ENCODE measurements at places on chromosomes 1 and 21. TPM values are rescaled to one million over a fixed set of nuclear protein-coding genes. Genes with fewer than 3 reads are reported as not detected.
A peak's percentile ranks its signal among the peaks of the same experiment; 100 is the strongest.

DNA sequence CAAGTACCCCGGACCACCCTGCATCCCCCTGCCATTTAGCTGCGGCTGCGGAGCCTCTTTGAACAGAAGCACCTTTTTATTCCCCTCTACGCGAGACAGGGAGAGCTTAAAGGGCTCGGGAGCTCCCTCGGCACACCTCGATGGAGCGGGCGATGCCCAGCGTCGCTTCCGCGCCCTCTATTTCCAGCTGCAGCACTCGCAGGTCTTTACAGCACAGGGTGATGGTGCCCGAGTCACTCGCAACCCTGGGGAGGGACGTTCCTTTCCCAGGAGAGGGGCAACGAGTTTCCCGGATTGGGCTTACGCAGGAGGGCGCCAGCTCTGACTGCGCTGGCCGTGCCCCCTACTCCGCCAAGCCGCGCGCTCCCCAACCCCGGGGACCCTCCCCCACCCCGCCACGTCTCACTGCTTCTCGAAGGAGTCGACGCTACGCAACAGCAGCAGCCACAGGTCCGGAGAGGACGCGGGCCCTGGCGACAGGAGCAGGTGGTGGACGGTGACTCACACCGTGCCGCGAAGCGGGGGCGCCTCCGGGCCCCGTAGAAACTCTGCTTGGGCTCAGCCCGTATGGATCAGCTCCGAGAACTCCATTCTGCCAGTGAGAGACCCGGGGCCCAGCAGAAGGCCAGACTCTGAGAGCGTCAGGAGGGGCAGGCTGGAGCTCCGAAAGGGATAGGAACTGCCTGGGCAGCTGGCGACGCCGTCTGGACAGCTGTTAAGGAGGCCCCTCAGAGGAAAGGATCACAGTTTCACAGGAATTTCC is 5.8 kb upstream of the FAM167B start:
- peak; percentile 59 for DNase-seq

DNA sequence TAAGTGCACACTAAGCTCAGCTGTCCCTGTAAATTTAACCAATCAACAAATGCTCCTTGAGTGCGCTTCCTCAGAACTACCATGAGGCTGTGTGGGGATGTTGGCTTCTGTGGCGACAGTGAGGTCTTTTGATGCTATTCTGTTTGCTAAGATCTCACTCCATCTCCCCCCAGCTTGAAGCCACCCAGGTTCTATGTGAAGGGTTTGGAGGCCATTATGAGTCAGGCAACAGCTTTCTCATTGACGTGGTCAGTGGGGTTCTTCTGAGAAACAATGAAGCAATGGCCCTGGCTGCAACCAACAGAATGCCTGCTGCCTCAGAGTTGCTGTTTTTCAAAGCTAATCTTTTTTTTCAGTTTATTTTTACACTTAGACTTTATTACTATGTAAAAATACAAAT is 205.5 kb downstream of the PTBP2 start:
- DNase-seq, result no peak

GRCh38 chr1:185681034-185681633 is 53.1 kb upstream of the HMCN1 start:
- no peak for DNase-seq

- DNase-seq, result no peak
Measured at GRCh38 chr1:31062867-31063380, 2.6 kb downstream of the PUM1 start.

GRCh38 chr1:98045767-98046641 is 125.2 kb upstream of the DPYD start:
- no peak for DNase-seq

DNA sequence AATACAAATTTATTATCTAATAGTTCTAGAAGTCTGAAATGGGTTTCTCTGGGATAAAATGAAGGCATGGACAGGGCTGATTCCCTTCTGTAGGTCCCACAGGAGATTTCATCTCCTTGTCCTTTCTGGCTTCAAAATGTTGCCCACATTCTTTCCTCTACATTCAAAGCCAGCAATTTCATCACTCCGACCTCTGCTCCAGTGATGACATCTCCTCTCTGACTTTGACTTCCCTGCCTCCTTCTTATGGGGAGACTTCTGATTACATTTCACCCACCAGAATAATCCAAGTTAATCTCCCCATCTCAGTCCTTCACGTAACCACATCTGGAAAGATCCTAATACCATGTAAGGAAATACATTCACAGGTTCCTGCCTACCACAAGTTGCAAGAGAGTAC is 358.0 kb upstream of the C1orf87 start:
- DNase-seq, result no peak

- no peak for DNase-seq
Measured at GRCh38 chr1:116312681-116313069, 60.4 kb upstream of the ATP1A1 start.

Gene SERPINC1
- 0.98 TPM for total RNA-seq

GRCh38 chr1:233143241-233143640 is 152.3 kb downstream of the PCNX2 start:
- no peak for DNase-seq

DNA sequence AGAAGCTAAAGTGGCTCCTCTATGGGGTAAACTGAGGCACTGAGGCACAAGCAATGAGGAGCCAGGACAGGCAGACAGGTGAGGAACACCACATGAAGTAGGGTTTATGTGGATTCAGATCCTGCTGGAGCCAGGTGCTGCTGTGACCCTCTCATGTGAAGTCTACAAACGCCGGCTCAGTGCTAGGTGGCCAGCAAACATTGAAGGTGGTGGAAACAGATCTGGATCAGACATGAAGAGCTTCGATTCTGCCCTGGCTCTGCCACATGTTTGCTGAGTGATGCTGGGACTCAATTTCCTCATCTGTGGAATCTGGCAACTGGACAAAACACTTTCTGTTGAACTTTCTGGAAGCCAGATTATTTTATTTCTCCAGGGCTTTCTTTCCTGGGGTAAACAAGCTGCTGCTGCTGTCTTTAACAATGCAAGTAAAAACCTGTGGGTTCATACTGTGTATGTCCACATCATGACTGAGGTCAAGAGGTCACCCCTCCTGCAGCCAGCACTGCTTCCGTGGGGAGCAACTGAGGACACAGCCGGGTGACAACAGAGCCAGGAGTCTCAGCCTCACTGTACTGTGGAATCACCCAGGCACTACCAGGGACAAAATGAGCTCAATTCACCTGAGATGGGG is 33.3 kb downstream of the HMGB4 start:
- no peak for DNase-seq

DNA sequence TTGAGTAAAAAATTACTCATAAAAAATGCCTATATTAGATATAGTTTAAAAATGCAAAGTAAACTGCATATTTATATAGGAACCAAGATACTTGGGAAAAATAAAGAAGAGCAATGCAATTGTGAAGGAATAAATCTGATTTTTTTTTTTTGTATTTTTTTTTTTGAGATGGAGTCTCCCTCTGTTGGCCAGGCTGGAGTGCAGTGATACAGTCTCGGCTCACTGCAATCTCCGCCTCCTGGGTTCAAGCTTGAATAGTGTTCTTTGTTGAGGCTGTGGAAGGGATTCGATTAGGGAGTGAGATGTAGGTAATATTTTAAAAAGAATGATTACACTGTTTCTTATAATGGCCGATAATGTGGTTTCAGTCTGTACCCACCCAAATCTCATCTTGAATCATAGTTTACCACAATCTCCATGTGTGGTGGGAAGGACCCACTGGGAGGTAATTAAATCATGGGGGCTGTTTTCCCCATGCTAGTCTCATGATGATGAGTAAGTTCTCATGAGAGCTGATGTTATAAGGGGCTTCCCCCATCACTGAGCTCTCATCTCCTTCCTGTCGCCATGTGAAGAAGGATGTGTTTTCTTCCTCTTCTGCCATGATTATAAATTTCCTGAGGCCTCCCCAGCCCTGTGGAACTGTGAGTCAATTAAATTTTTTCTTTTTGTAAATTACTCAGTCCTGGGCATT is 1765.9 kb downstream of the PLA2G4A start:
- DNase-seq, result no peak

- no peak for DNase-seq
Measured at GRCh38 chr1:161185732-161186311, 8.5 kb upstream of the B4GALT3 start.

GRCh38 chr1:63918418-63918945 is 144.7 kb downstream of the ROR1 start:
- no peak for DNase-seq

DNA sequence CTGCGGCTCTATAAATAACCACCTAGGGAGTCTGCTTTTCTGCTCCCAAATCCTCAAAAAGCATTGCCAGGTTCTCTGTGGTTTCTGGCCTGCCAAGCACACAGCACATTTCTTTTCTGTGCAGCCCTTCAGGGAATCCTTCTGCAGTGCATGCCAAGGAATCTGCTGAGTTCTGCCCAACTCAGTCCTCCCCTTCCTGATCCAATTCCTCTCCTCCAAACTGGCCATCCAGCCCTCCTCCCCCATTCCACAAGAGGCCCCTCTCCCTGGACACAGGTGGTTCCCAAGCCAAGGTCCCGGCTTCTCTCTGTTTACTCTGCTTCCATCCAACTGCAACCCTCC is 61.8 kb downstream of the HIVEP3 start:
- DNase-seq, result no peak

- no peak for DNase-seq
Measured at GRCh38 chr1:246291127-246291526, 216.0 kb downstream of the SMYD3 start.

Gene RPE65
- not detected for total RNA-seq

GRCh38 chr1:156347331-156347730 is 9.0 kb downstream of the TSACC start:
- no peak for DNase-seq

Gene SLAMF7
- total RNA-seq, result not detected

Gene JTB
- total RNA-seq, result 123 TPM

- peak; percentile 54 for DNase-seq
Measured at GRCh38 chr1:39720094-39720999, 18.3 kb upstream of the PPIE start.

Gene SLC35A3
- total RNA-seq, result 16.9 TPM

Gene AMY1A
- not detected for total RNA-seq

Gene AJAP1
- total RNA-seq, result not detected

DNA sequence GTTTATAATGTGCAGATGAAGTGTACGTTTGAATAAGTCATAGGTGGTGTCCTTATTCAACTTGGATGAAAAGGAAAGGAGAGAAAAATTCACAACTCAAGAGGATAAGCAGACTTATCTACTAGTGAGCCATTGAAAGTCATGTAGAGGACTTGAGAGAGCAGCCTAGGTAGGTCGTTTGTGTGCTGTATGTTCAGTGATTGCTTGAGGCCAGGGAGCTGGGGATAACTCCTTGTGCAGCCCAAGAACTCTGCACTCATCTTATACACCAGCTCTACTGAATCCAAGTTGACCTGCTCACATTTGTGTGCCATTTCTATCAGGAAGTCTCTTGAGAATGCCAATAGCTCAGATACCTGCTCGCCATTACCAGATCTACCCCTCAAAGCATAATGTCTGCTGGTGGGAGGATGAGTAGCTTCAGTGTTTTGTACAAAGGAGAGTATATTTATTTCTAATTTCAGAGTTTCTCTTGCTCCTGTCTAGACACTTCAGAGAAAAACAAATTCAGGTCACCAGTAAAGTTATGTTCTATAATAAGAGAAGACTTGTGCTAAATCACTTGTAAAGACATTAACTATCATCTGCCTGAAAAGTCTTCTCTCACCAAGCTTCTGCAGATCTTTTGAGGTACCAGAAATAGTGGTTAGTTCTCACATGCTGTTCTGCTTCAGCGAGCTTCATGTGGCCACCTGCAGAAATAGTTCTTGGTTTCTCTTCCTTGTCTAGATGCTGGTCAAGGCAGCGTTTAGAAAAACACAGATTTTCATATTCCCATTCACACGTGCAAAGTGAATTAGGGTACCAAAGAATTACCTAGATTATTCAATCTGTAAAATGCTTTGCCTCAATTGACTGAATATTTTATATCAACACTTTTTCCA is 10.8 kb downstream of the S1PR1 start:
- no peak for DNase-seq

Gene MLLT11
- 0.95 TPM for total RNA-seq

DNA sequence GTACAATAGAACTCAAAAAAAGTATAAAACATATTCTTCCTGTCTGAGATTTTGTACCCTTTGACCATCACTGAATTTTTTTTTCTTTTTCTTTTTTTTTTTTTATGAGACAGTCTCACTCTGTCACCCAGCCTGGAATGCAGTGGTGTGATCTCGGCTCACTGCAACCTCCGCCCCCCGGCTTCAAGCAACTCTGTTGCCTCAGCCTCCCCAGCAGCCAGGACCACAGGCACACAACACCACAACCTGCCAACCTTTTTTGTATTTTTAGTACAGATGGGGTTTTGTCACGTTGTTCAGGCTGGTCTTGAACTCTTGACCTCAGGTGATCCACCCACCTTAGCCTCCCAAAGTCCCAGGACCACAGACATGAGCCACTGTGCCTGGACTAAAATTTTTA is 10.4 kb downstream of the SDCCAG8 start:
- DNase-seq, result no peak

GRCh38 chr1:145891587-145892485 is 6.2 kb upstream of the ANKRD35 start:
- peak; percentile 97 for DNase-seq

Gene PAQR6
- 4.6 TPM for total RNA-seq

Gene FHAD1
- not detected for total RNA-seq

Gene IFI44
- total RNA-seq, result not detected

Gene CD53
- not detected for total RNA-seq

DNA sequence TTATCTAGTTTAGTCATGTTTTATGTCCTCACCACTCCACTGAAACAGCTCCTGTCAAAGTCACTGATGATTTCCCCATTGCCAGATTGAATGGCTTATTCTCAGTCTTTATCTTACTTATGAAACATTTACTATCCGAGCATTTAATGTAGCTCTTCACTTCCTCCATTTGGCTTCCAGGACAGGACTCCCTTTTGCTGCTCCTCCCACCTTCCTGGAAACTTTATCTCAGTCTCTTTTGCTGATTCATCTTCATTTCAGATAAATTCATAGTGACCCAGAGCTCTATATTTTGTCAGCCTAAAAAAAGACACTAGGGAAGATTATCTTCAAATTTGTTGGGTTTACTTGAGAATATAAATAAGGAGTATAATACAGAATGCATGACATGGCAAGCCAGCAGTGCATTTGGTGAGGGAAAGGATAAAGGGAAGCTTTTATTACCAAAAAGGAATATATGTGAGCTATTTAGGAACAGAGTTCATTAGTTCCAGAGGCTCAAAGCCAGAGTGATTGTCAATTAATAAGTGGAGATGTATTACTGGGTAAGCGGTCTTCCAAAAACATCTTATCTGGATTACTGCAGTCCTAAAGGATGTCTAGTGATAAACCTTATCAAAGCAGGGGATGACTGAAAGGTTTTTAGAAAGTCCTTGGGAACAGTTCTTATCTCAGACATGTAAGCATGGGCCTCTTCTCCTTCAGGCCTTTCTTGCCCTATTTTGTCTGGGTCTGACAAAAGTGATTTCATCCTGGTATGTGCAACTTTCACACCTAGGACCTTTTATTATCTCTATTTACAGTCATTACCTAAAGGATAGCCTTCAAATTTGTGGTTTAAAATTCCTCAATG is 25.6 kb downstream of the IL23R start:
- no peak for DNase-seq

GRCh38 chr1:230136453-230137336 is 69.7 kb downstream of the GALNT2 start:
- DNase-seq, result no peak

GRCh38 chr1:114097109-114097508 is 56.6 kb downstream of the SYT6 start:
- no peak for DNase-seq

Gene GPR153
- 3.2 TPM for total RNA-seq

Gene TACSTD2
- total RNA-seq, result 25.6 TPM
